AML-193 (cell line): ENCODE measurements at places on chromosomes 1 and 21.

GRCh38 chr1:78887458-78887857 lies 119.1 kb downstream of the ADGRL4 start:
- no peak for DNase-seq

- no peak for DNase-seq
These were observed 45.9 kb downstream of the GPR88 start for GRCh38 chr1:100583827-100584226.

- no peak for DNase-seq
These were observed 63.8 kb upstream of the CSF1 start for GRCh38 chr1:109846846-109847245.

- no peak for DNase-seq
These were observed 15.0 kb downstream of the CRNN start for GRCh38 chr1:152398812-152399698.

DNA sequence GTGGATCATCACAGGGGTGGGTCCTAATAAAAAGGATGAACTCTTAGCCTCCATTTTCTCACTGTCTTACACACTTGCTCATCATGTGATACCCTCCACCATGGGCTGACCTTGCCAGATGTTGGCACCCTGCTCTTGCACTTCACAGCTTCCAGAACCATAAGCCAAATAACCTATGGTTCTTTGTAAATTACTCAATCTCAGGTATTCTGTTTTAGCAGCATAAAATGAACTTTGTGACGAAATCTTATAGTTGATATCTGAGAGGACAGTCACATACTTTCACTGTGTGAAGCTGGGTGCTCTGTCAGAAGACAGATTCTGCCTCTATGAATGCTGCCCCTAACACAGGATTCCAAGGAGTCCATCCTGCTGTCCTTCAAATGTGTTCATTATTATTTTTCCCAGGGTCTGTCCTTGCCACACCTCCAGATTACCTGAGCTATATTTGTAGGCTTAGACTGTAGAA lies 13.8 kb downstream of the DUSP10 start:
- no peak for DNase-seq

- no peak for DNase-seq
These were observed at the start of gene KLHDC8A for GRCh38 chr1:205356440-205357139. Gene KLHDC8A, minus strand, starts transcription at chr1:205356922. Its CDS starts 13,318 bp downstream, at chr1:205343604.

- no peak for DNase-seq
These were observed 149.6 kb downstream of the DISC1 start for GRCh38 chr1:231776010-231776756.
